ENCODE measurements at places on chromosomes 6 and 20.
A peak's percentile ranks its signal among the peaks of the same experiment; 100 is the strongest.

GRCh38 chr20:47950124-47950912, 165.0 kb upstream of the SULF2 start:
- DNase-seq, result no peak

GRCh38 chr6:163418311-163419029, 4.0 kb downstream of the QKI start:
- no peak for DNase-seq

DNA sequence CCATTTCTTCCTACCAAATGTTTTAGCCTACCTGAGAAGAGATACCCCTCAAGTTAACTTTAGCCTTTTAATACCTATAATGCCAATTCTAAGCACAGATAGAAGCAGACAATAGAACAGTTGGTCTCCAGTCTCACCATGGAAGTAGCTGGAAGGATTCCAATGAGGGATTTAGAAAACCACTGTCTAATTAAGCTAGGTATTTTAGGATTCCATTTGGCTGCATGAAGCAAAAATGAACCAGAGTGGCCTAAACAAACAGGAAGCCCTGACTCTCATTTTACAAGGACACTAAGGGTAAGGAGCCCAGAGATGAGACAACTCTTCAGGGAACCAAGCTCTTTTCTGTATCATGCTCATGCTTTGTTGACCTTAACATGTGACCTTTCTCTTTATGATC, 199.2 kb downstream of the ALDH8A1 start:
- DNase-seq, result no peak

- no peak for DNase-seq
These were observed 68.9 kb downstream of the CYP39A1 start for GRCh38 chr6:46583721-46584120.

DNA sequence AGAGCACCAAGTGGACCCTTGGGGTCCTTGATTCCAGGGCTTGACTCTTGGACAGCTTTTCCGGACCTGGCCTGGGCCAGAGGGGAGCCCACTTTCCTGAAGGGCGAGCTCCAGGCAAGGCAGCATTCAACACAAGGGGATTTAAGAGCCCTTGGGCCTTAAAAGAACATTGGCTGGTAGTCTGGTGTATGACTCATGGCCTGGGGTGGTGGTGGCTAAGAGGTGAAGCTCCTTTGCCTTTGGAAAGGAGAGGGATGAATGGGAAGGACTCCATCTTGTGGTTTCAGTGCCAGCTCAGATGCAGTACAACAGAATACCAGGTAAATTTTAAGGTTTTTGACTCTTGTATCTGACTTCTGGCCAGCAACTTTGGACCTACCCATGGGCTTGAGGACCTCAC, 760.7 kb downstream of the GRIK2 start:
- no peak for DNase-seq

GRCh38 chr6:44074439-44074812, 52.8 kb downstream of the MRPL14 start:
- peak; percentile 60 for DNase-seq

DNA sequence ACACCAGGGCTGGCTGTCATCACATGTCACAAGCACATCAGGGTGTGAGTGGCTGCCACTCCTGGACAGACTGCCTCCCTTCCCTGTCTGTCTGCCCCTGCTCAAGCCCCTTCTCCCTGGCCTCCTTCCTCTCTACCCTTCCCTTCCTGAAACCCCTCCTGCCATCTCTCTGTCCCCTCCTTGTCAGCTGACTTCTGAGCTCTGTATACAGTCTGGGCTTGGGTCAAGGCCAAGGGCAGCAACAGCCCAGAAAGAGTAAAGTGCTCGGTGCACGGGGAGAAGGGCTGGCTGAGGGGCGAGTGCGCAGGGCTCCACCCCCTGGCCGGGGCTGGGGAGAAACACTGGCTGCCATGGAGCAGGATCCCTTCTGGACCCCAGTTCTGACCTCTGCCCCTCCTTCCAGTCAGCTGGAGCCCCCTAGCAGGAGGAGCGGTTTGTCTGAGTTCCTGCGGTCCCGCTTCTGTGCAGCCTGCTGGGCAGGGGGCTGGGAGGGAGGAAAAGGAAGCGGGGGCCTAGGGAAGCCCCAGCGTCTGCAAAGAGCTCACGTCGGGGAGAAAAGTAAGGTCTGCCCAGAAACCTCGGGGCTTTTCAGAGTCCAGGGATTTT, 2.0 kb downstream of the LKAAEAR1 start:
- DNase-seq, result no peak

GRCh38 chr20:57317789-57318371, 11.7 kb upstream of the SPO11 start:
- no peak for DNase-seq

DNA sequence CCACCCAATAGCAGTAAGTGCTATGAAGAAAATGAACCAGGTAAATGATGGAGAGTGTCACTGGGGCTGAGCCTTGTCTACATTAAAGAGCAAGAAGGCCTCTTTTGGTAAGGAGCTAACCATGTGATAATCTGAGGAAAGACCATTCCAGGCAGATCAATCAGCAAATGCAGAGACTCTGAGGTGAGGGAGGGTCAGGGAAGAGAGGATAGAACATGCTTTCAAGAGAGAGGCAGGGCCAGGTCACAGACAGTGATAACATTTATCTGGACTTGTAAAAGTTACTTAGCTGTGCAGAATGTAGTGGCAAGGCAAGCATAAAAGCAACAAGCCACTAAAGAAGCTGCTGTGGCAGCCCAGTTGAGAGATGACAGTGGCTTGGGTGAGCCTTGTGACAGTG, 197.3 kb downstream of the TASP1 start:
- no peak for DNase-seq

- no peak for DNase-seq
These were observed at the start of gene HDGFL1 for GRCh38 chr6:22569281-22570184. TSS of gene HDGFL1 (plus strand) at chr6:22569566. CDS start at chr6:22569576, 10 bp downstream.

GRCh38 chr6:13009461-13009860, 292.9 kb downstream of the PHACTR1 start:
- DNase-seq, result no peak

DNA sequence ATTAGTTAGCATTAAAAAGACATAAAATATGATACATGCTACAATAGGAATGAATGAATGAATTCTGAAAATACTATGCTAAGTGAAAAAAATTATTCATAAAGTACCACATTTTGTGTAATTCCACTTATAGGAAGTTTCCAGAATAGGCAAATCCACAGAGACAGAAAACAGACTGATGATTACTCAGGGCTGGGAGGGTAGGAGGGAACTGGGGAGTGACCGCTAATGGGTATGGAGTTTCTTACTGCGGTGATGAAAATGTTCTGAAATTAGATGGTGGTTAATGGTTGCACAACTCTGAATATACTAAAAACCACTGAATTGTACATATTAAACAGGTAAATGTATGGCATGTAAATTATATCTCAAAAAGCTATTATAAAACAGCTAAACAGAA, 22.6 kb downstream of the FERMT1 start:
- DNase-seq, result no peak

GRCh38 chr6:33990061-33990541, 155.8 kb downstream of the GRM4 start:
- no peak for DNase-seq

DNA sequence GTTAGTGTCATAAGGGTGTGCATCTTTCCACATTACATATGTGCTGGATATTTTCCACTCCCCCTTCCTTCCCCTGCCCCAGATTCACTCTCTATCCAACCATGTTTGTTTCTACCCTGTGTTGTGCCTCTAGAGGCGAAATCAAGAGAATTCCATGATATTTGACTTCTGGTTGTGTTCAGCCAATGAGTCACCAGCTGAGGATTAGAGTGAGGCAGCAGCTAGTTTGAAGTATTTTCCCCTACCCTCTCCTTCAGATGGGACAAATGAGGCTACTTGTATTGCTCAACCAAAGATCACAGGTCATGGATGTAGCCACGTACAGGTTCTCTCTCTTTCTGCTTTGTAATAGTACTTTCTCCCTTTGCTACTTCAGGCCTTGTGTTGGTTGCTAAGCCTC, 24.5 kb upstream of the OR2J2 start:
- DNase-seq, result no peak

GRCh38 chr6:130615816-130616215, 211.4 kb upstream of the SMLR1 start:
- DNase-seq, result no peak

- no peak for DNase-seq
These were observed 28.9 kb upstream of the ZNF217 start for GRCh38 chr20:53622247-53623133.

DNA sequence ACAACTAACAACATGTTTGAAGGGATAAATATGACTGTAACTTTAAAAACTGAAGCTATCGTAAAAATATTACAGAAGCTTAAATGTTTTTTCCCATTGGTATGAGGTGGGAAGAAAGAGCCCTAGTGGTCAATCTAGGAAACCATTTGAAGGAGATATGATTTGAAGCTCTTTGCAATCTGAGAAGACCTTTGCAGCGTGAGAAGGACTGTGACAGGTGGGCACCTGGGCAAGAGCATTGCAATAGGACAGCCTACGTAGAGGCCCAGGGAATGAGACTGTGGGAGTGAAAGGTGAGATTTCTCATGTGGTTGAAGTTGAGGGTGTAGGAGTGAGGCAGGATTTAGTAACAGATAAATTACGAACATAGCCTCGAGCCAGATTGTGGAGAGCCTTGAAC, 108.0 kb upstream of the PDE7B start:
- DNase-seq, result no peak

Data from activated CD4-positive, CD25-positive, alpha-beta regulatory T cell treated with anti-CD3 and anti-CD28 coated beads, Interleukin-2, amount 50 U/mL, for 72 hours (primary cell).